Stimulated activated CD4-positive, alpha-beta T cell treated with anti-CD3 and anti-CD28 coated beads, Interleukin-12 subunit alpha, Interleukin-12 subunit beta, amount 100 ng/mL, for 4 hours (primary cell): ENCODE measurements at places on chromosomes 11 and 22.

- no peak for DNase-seq
Observed at GRCh38 chr11:14544611-14545010, 24.4 kb upstream of the PSMA1 start.

DNA sequence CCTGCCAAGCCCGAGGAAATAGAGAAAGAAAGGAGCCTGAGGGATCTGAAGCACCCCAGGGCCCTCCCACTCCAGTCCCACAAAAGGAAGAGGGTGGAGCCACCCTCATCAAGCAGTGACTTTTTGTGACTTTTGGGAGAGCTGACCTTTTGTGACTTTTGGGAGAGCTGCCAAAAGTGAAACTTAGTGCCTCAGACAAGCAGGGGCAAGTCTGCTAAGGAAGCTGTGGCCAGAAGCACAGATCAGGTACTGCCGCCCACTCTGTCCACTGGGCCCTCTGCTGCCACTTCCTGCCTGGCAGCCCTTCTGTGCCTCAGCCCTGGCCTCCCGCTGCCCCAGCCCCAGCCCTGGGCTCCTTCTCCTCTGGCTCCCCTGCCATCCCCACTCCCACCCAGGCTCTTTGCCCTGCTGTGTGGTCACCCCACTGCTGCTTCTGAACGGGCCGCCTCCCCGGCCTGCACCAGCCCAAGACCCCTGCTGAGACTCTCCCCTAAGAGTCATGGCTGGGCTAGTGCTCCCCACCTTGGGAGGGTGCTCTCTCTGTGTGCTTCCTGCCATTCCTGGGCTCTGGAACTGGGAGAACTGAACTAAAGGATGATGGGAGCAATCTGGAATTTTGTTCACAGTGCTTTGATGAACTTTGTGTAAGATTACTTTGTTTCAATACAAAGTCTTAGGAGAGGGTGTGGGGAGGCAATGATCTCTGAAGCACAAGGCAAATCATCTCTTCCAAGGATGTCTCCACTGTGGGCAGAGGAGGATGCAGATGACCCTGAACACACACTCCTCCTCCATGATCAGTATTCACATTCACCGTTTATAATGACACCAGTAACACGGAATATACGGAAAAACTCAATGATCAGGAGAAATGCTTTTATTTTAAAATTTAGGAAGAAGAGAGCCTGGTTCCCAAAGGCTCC lies at the start of gene APOBEC3H:
APOBEC3H (plus strand) TSS at position 147 of the 923 bp plus-strand sequence. CDS start 3,035 bp downstream, outside the sequence.
- no peak for DNase-seq

DNA sequence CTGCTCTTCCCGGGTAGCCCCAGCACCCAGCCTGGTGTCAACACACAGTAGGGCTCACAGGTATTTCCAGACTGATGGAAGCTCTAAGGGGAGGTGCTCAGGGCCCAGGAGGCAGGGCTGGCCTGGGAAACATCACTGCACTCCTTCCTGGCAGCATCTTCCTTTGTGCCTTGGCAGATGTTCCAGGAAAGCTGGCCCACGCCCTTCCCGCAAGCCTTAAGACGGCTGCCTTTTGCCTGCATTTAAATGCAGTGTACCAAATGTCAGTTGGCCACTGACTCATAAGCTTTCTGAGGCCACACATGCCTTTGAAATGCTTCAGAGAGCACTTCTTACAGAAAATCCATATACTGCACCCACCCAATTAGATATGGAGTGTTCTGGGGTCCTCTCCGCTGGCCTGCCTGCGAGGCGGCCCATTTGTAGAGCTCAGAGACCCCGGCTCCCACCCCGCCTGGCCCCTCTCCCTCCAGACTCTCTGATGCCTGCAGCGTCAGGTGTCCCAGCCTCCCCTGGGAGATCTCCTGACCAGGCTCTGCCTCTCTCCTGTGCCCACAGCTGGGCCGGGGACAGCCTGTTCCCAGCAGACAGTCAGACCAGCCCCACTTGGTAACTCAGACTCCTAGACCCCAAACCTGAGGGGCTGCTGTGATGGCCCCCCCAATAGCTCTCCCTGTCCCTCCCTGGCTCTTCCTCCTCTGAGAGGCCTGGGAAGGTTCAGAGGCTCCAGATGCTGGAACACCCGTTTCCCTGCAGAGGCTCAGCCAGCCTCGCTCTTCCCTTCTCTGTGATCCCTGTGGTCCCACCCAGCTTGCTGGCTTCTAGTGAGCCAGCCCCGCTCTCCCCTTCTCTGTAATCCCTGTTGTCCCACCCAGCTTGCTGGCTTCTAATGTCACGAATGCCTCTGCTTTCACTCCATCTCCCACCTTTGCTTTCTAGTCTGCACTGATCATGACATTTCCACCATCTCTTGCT lies 47.6 kb upstream of the THY1 start:
- DNase-seq, result no peak

GRCh38 chr11:3622521-3622920 lies 19.3 kb downstream of the ART5 start:
- DNase-seq, result no peak

GRCh38 chr11:2653198-2653551 lies 46.6 kb downstream of the KCNQ1OT1 start:
- no peak for DNase-seq

DNA sequence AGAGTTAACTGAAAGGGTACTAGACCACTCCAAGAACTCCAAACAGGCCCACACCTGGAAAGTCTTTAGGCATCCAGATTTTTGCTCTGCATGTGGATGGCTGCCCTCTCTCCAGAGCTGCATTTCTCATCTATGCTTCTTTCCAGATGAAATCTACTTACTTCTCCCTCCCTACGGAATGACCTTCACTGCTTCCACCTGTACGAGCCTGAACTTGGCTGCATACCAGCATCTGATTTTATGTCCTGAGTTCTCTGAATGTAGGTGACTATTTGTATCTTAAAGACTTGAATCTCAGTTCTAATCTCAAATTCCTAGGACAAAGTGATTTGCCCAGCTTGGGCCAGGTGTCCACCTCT lies 13.3 kb downstream of the CELF1 start:
- no peak for DNase-seq

DNA sequence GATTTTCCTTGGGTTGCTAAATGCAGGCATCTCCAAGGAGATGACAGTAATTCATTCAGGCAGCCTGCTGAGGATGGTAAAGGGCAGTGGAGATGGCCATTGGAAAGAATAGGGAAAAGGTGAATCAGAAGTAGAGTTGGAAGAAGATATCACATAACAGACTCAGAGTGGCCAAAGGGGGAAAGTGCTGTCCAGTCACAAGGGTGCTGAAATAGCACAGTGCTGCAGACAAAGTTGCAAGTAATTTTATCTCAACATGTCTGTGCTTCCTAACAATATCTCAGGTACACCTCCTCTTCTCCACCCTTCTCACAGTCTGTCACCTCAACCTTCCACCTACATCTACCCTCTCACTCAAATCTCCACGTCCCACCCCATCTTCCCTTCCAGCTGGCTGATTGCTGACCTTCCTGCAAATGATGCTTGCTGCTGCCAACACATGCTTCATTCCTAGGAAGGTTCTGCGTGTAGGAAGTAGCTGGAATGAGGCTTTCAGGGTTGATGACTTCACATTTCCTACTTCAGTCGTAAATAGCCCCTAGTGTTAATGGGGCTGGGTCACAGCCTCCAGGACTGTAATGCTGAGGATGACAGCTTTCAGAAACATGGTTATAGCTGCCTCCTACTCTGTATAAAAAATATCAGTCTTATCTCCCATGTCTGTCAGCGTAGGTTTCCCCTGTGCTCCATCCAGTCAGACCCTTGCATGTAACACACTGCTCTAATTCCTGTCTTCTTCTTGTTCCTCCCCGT lies 123.9 kb downstream of the CTNND1 start:
- DNase-seq, result no peak

- no peak for DNase-seq
Observed at GRCh38 chr11:131622193-131622592, 251.8 kb downstream of the NTM start.

- no peak for DNase-seq
Observed at GRCh38 chr11:849951-850774, 7.5 kb downstream of the TSPAN4 start.

DNA sequence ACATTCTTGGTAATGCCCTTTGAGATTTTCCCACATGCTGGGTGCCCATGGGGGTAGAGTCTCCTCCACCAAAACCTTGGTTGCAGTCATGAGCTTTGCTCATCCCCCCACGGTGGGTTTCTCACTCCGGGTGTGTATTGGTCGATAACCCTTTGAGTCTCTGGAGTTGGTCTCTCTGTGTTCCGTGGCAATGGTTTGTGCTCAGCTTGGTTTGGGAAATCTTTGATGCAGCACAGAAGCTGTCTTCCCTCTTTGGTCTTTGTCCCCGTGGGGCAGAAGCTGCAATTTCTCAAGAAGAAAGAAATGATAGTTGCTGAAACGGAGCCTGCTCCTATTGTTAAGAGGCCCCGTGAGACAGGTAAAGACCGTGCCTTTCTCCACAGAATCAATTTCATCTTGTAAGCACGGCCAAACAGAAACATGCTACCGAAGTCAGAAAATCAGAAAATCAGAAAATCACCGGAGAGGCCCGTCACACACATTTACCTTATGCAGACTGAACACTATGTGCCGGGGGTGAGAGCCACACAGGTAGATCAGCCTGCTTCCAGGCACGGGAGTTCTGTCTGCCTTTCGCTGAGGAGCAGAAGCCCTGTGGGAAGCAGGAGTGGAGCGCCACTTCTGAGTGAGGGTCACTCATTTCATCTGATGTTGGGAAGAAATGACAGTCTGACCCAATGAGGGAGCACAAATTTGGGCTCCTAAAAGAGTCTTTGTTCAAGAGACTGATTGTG lies 186.1 kb downstream of the TBC1D22A start:
- no peak for DNase-seq

GRCh38 chr11:125402435-125402834 lies 93.6 kb downstream of the FEZ1 start:
- DNase-seq, result no peak

DNA sequence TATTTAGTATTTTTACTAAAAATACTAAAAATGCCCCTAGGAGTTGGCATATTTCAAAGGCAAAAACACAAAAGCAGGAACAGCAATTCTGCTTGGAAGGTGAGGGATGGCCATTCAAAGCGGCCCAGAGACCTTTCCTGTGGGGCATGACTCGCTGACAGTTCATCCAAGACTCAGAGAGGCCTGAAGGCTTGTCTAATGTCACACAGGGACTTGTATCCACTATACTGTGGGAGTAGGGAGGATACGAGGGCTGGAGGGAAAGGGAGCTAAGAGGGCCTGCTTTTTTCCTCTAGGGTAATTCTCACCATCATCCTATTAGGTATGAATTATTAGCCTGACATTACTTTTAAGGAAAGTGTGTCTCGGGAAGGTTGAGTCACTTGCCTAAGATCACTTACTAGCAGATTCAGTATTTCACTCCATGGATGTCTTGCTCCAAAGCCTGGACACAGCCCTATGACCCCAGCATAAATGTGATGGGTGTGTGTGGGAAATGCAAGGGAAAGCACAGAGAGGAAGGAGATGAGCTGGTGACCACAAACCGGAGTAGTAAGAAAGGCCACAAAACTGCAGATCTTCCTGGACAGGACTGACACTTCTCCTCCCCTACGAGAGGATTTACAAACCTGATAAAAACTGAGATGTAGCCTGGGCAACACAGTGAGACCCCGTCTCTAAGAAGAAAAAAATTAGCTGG lies 16.7 kb upstream of the UCP3 start:
- DNase-seq, result no peak

- no peak for DNase-seq
Observed at GRCh38 chr22:29092243-29092642, 19.4 kb downstream of the KREMEN1 start.

DNA sequence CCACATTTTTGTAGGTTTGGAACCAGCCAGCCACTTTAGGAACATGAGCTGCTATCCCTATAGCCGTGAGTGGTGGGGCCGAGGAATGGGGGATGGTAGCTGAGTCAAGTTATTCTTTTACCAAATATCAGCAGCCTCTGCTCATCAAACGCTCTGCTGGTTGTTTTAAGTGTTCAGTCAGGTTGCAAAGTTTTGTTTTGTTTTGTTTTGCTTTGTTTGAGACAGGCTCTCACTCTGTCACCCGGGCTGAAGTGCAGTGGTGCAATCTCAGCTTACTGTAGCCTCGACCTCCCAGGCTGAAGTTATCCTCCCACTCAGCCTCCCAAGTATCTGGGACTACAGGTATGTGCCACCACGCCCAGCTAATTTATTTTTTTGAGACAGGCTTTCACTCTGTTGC lies 14.4 kb downstream of the CABIN1 start:
- no peak for DNase-seq

GRCh38 chr22:27203276-27203660 lies 545.9 kb downstream of the MIAT start:
- DNase-seq, result no peak

GRCh38 chr11:60761436-60762190 lies 4.9 kb downstream of the MS4A15 start:
- DNase-seq, result no peak

DNA sequence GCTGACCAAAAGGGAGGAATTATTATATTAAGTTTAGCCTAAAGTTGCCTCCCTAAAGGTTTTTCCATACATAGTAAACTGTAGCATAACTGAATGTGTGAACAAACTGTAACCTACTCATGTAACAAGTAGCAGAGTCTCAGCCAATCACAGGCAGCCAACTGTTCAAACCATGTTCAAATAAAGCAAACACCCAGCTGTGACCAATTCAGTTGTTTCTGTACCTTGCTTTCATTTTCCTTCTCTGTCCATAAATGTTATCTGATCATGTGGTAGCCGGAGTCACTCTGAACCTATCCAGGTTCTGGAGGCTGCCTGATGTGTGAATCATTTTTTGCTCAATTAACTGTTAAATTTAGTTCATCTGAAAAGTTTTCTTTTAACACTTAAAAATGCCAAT lies 373.5 kb downstream of the GUCY1A2 start:
- DNase-seq, result no peak

- no peak for DNase-seq
Observed at GRCh38 chr11:12285106-12285505, 92.3 kb upstream of the PARVA start.

DNA sequence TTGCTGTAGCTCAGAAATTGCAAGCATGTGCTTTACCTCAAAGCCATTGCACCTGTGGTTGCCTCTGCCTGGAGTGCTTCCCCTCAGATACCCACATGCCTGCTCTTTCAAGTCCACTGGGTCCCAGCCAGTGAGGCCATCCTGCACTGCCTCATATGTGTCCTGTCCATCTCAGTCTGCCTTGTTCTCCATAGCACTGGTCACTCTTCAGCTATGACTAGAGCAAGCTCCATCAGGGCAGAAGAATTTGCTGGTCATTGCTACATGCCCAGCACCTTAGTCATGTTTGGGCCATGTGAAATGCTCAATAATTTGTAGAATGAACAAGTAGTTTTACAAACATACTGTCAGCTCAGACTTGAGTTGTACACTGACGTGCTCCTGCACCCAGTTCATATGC lies 64.4 kb upstream of the HORMAD2 start:
- no peak for DNase-seq

DNA sequence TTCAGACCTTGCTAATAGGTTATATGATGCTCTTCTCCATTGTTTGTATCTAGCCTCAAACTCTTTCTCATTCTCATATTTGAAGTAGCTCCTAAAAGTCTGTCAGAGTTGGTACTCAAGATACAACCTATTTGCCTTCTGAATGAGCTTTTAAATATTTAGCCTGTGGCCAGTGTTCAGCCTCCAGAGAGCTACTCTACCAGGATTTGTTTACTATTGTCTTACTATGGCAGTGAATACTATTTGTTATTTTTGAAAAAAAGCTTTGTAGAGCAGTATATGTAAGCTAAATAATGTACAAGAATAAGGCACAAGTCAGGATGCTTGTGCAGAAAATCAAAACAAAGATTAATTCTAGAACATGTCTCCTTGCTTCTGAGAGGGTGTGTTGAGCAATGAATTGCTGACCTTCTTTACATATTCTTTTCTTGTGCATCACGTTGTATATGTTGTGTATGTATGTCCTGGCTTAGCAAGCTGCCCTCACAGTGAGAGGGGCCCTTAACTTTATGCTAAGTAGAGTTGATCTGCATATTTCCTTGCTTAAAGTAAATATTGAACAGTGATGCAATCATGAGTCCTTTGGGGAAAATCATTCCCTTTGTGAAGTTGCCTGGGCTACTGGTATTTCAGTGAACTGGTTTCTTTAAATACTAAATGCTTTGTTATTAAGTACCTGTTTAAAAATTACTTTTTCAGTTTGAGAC lies 438.0 kb downstream of the LUZP2 start:
- DNase-seq, result no peak
